Sigmoid colon (tissue), 7 donors: ENCODE measurements at places on chromosomes 4 and X.
A peak's percentile ranks its signal among the peaks of the same experiment; 100 is the strongest.

GRCh38 chrX:40440866-40441265 is 139.9 kb upstream of the ATP6AP2 start:
- DNase-seq: no peak
- H3K36me3 ChIP-seq: no peaks in the 10 kb centered on the region
- no peaks in the 10 kb centered on the region for H3K4me1 ChIP-seq
- no peaks in the 10 kb centered on the region for H3K27me3 ChIP-seq

DNA sequence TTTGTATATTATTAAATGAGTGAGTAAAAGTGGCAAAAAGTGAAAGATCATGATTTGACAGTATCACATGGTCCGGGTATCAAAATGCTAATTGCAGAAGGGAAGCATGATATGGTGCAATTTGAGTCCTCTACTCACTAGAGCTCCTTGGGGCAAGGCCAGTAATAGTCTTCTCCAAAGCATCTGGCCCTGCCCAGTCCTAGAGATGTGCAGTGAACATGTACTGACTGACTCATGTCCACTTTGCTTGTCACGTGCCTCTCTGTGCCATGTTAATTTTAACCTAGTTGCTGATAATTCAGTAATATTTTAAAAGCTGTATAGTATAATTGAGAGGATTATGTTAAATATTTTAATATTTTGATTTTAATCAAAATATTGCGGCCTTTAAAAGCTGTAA is 54.6 kb upstream of the TENM3 start:
- H3K4me1 ChIP-seq: no peaks in the 10 kb centered on the region
- no peak overlapping the region for H3K27ac ChIP-seq
- no peak overlapping the region for H3K4me3 ChIP-seq
- no peak for DNase-seq

- no peak for DNase-seq
- H3K4me1 ChIP-seq: no peaks in the 10 kb centered on the region
- H3K4me3 ChIP-seq: no peak overlapping the region
Measured at GRCh38 chr4:7275490-7276154, 83.3 kb downstream of the SORCS2 start.

GRCh38 chr4:83876047-83876446 is 340.1 kb downstream of the GPAT3 start:
- no peak for DNase-seq
- H3K27me3 ChIP-seq: no peaks in the 10 kb centered on the region
- no peaks in the 10 kb centered on the region for H3K4me1 ChIP-seq
- H3K4me3 ChIP-seq: no peak overlapping the region
- no peaks in the 10 kb centered on the region for H3K36me3 ChIP-seq

- no peak for DNase-seq
- H3K27me3 ChIP-seq: no peaks in the 10 kb centered on the region
- H3K36me3 ChIP-seq: no peaks in the 10 kb centered on the region
- H3K4me3 ChIP-seq: no peak overlapping the region
Measured at GRCh38 chr4:182427554-182427953, 184.4 kb downstream of the TENM3 start.

DNA sequence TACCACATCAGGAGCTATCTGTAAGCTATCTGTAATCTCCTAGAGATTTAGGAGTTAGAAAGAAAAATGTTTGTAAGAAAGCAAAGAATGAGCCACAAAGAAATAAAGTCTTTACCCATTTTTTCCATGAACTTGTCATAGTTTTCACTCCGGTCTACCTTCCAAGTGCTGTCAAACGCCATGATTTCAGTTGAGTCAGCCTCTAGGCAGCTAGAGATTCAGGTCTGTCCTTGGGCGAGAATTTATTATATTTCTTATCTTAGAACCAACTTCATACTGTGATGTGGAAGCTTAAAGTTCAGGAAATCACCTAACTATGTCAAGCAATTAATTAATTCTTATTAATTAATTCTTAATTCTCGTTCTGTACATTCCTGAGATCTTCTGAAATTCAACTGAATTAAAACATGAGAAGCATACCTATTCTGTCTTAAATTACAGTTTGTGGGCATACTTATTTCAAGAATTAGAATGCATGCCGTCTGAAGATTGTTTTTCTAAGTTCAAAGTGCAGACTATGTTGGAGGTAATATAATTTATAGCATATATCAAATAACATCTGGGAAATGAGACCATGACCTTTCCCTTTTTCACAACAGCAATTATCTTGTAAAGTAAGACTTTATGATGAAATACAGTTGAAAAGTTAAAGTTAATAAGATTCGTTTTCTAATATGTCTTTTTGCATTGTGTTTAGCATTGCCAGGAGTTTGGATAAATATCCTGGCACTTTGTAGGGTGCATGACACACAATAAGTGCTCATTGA is at the start of gene FABP2:
TSS of gene FABP2 (minus strand) at position 218 of the 767 bp plus-strand sequence. CDS start at position 182, 36 bp downstream.
- H3K36me3 ChIP-seq: no peaks in the 10 kb centered on the region
- no peak within 1 kb of the TSS for H3K27ac ChIP-seq
- no peaks in the 10 kb centered on the region for H3K27me3 ChIP-seq
- no peak for DNase-seq
- no peak within 1 kb of the TSS for H3K4me3 ChIP-seq

GRCh38 chr4:110484767-110485166 is 8.8 kb downstream of the ENPEP start:
- H3K27me3 ChIP-seq: no peaks in the 10 kb centered on the region
- H3K27ac ChIP-seq: peak overlapping the region; percentile 18
- DNase-seq: no peak

GRCh38 chr4:36841583-36842326 is 402.8 kb upstream of the NWD2 start:
- DNase-seq: no peak
- no peaks in the 10 kb centered on the region for H3K36me3 ChIP-seq
- H3K27me3 ChIP-seq: no peaks in the 10 kb centered on the region
- H3K27ac ChIP-seq: no peak overlapping the region
- H3K4me3 ChIP-seq: no peak overlapping the region

- no peaks in the 10 kb centered on the region for H3K27me3 ChIP-seq
- no peak for DNase-seq
- no peak overlapping the region for H3K4me3 ChIP-seq
- no peaks in the 10 kb centered on the region for H3K36me3 ChIP-seq
- H3K27ac ChIP-seq: no peak overlapping the region
Measured at GRCh38 chr4:184693056-184693455, 40.8 kb downstream of the CENPU start.

GRCh38 chr4:166724369-166724768 is 509.9 kb downstream of the SPOCK3 start:
- H3K27me3 ChIP-seq: no peaks in the 10 kb centered on the region
- no peaks in the 10 kb centered on the region for H3K4me1 ChIP-seq
- DNase-seq: no peak
- no peak overlapping the region for H3K4me3 ChIP-seq

DNA sequence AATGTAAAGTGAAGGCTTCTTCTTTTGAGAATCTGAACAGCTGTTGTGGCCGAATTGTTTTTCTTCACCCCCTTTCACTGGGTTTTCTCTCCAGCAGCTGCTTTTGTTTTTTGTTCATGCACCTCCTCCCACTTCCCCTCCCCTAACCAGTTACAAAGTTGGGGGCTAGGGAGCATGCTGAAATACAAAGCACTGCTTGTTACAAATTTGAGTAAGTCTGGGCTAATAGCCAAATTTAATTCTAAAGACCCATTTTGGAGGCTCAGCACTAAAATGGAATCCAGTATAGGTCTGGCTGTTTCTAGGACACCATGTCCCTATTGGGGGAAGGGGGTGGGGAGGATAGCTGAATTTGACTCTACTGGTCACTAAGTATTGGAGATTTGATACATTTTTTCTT is 89.2 kb upstream of the GPM6B start:
- H3K27ac ChIP-seq: no peak overlapping the region
- DNase-seq: no peak

DNA sequence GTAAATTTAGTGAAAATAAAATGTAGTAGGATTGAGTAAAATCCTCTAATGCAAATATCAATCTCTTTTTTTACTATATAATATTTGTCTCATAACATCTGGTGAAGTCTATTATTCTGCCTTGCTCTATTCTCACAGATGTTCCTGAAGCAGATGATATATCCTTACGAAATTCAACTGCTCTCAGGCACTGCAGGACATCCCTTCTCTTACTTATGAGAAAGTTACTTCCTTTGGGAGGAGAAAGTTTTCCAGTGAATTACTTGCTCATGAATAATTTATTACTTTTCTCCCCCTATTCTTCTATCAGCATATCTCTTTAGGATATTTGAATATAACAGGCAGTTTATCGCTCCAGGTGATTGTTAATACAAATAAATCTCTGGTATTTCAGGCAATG is 75.6 kb upstream of the AGA start:
- no peak overlapping the region for H3K27ac ChIP-seq
- no peak for DNase-seq
- H3K36me3 ChIP-seq: no peaks in the 10 kb centered on the region
- no peaks in the 10 kb centered on the region for H3K27me3 ChIP-seq
- H3K4me1 ChIP-seq: no peaks in the 10 kb centered on the region

DNA sequence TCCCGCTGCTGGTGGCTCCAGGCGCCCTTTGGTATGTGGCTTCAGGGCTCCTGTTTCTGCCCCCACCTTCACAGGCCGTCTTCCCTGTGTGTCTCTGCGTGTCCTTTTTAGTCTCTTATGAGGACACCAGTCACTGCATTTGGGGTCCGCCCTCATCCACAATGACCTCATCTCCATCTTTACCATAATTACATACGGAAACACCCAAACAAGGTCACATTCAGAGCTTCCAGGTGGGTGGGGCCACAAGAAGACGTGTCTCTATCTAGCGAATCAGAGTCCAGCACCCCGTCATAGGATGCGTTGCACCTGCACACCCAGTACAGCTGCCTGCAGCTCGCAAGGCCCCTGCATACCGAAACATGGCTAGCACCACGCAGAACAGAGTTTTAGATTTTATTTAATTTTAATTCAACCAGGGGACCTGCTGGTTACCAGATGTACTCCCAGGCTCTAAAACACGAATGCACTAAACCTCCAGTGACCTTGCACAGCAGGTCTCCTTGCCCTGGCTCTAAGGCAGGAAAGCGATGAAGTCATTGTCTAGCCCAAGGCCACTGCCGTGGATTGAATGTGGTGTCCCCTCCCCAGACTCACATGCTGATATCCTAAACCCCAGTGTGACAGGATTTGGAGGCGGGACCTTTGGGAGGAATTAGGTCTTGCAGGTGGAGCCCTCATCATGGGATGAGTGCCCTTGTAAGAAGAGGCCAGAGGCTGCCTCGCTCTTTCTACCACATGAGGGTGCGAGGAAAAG is 30.3 kb downstream of the ABLIM2 start:
- H3K27me3 ChIP-seq: no peaks in the 10 kb centered on the region
- H3K36me3 ChIP-seq: no peaks in the 10 kb centered on the region
- no peak overlapping the region for H3K4me3 ChIP-seq
- DNase-seq: no peak

DNA sequence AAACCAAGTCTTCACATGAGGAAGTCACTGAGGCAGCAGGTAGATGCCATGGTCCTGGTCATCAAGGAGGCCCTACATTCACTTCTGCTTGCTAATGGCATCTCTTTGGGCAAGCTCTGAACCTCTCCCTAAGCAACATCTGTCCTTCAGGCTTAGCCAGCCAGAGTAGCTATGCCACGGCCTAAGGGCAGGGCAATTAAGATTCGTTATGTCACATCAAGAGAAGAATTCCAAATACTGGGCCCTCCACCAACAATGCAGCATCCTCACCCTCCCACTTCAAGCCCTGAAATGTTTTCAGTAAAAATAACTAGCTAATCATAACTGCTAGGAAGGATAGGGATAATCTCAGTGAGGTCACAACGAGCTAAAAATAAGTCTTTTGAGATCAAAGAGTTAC is 120.7 kb upstream of the HCCS start:
- no peak overlapping the region for H3K4me3 ChIP-seq
- no peaks in the 10 kb centered on the region for H3K36me3 ChIP-seq
- H3K4me1 ChIP-seq: no peaks in the 10 kb centered on the region
- no peak overlapping the region for H3K27ac ChIP-seq

GRCh38 chrX:32408389-32408788 is 803.0 kb downstream of the DMD start:
- H3K27ac ChIP-seq: no peak overlapping the region
- H3K36me3 ChIP-seq: no peaks in the 10 kb centered on the region
- no peak overlapping the region for H3K4me3 ChIP-seq
- H3K4me1 ChIP-seq: no peaks in the 10 kb centered on the region

GRCh38 chr4:25953740-25954139 is 39.7 kb downstream of the SMIM20 start:
- no peaks in the 10 kb centered on the region for H3K36me3 ChIP-seq
- H3K27ac ChIP-seq: no peak overlapping the region
- H3K27me3 ChIP-seq: no peaks in the 10 kb centered on the region
- no peak for DNase-seq
- H3K4me3 ChIP-seq: no peak overlapping the region
- H3K4me1 ChIP-seq: no peaks in the 10 kb centered on the region

DNA sequence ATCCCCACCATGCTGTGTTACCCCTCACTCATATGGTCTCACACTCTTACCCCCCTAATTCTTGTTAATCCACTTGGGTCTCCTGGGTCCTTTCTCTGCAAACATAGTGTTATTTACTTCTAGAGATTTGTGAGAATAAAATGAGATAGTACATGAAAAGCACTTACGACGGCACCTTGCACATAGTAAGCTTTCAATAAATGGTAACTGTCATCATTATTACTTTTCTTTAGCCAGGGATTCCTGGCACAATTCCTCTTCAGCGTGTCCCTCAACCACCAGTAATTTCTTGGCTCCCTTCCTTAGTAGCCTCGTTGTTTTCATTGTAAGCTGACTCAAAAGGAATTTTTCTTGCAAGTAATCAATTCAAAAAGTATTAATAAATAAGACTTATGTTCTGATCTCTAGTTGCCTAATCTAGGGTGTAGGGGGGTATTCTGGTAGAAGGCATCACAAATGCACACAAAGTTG is 30.1 kb upstream of the RBMX start:
- no peaks in the 10 kb centered on the region for H3K27me3 ChIP-seq
- peak overlapping the region; percentile 16 for H3K4me3 ChIP-seq
- peaks cover 7% of the 10 kb centered on the region for H3K4me1 ChIP-seq
- no peaks in the 10 kb centered on the region for H3K36me3 ChIP-seq
- H3K27ac ChIP-seq: peak overlapping the region; percentile 89
- no peak for DNase-seq

DNA sequence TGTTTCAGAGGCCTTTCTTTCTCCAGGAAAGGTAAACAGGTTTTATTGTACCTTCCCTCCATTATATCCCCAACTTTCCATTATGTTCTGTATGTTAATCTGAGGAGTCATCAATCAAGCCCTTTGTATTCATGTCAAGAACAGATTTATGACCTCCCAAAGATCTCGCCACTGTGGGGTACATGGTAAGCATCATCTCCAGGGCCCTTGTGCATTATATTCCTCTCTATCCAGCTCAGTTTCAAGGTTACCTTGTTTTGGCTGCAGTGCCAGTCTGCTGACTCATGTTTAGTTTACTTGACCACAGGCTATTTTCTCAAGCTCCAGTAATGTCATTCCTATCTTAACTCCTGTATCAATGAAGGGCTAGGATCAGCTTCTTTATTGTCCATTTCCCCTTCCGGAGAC is 125.1 kb upstream of the FRMPD4 start:
- no peak for DNase-seq
- no peaks in the 10 kb centered on the region for H3K4me1 ChIP-seq
- H3K27me3 ChIP-seq: no peaks in the 10 kb centered on the region
- no peaks in the 10 kb centered on the region for H3K36me3 ChIP-seq
